ENCODE measurements at places on chromosomes 4 and X.

DNA sequence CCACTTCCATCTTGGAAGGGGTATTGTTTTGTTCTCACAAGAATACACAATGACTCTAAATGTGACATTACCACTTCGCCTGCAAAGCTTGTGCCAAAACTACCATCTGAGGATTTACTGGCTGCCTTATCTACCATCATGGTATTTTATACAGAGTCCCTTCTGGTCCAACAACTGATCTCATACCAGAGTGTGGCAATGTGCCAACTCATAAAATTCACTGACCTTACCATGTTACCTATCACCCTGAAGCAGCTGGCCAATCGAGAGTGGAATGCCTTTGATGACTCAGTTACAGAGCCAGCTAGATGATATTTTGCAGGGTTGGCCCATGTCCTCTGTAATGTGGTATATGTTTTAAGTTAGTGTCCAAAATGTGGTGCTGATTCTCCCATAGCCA, 3.8 kb upstream of the SERPINA7 start:
- no peak for DNase-seq

GRCh38 chrX:20681683-20682082, 415.0 kb upstream of the RPS6KA3 start:
- DNase-seq = no peak

- DNase-seq = no peak
Observed at GRCh38 chr4:157832596-157832995, 340.2 kb downstream of the GASK1B start.

- no peak for DNase-seq
Observed at GRCh38 chr4:14254926-14255325, 627.4 kb upstream of the BOD1L1 start.

DNA sequence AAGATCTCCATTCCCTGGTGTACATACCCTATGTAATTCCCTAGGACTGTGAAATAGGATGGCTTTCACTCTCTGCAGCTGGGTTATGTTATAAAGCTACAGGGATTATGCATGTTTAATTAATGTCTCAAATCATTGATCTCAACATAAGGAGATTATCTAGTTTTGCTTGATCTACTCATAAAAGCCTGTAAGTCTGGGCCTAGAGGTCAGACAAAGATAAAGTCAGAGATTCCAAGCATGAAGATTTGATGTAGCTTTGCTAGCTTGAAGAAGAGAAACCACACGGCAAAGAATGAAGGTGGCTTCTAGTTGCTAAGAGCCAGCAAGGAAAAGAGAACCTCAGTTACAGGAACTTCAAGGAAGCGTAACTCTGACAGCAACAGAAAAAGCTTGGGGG, 456.9 kb downstream of the CCSER1 start:
- DNase-seq = no peak
